ENCODE measurements at places on chromosomes 6 and 20. TPM values are rescaled to one million over a fixed set of nuclear protein-coding genes. Genes with fewer than 3 reads are reported as not detected.

Gene BHLHE23
- not detected for total RNA-seq

Gene NRN1
- not detected for total RNA-seq

Gene FBXO9
- 34.2 TPM for total RNA-seq

Gene RAD21L1
- total RNA-seq = not detected

Gene PPP1R3G
- total RNA-seq = 0.28 TPM

Gene PSORS1C1
- 0.37 TPM for total RNA-seq

Gene JAG1
- total RNA-seq = 145 TPM

Gene GGTLC1
- total RNA-seq = not detected

Gene SNAP25
- 0.33 TPM for total RNA-seq

Gene DNAH8
- not detected for total RNA-seq

Gene COX4I2
- not detected for total RNA-seq

Gene PSORS1C2
- total RNA-seq = 0.33 TPM

Gene RIPOR3
- total RNA-seq = 0.56 TPM

Gene TSPO2
- total RNA-seq = not detected

Gene DUSP15
- not detected for total RNA-seq

Gene LAMA4
- 2.9 TPM for total RNA-seq

Gene B4GALT5
- 12.8 TPM for total RNA-seq

Gene SLC35B2
- 69.7 TPM for total RNA-seq

Gene XRN2
- 53.7 TPM for total RNA-seq

Gene PHACTR3
- 13.6 TPM for total RNA-seq

Gene ARHGAP18
- total RNA-seq = 5.6 TPM

Gene KIAA0408
- total RNA-seq = not detected

Gene OXT
- total RNA-seq = not detected

Gene SCUBE3
- 0.21 TPM for total RNA-seq

Gene SLC22A7
- total RNA-seq = not detected

Gene PPP1R16B
- not detected for total RNA-seq
